Glomerular endothelial cell (primary cell): ENCODE measurements at places on chromosomes 6 and 20. TPM values are rescaled to one million over a fixed set of nuclear protein-coding genes. Genes with fewer than 3 reads are reported as not detected.

Gene SLC32A1
- total RNA-seq: not detected in 2 replicates

Gene SLC22A2
- not detected in 2 replicates for total RNA-seq

Gene ANKRD66
- total RNA-seq: not detected in 2 replicates

Gene HLA-DRB5
- total RNA-seq: 0.70 TPM in 1 of 2 replicates, not detected in the other

Gene CALHM6
- total RNA-seq: 0.68 and 1.1 TPM in 2 replicates

Gene MTO1
- 17.7 and 18.3 TPM in 2 replicates for total RNA-seq

Gene PROKR2
- not detected in 2 replicates for total RNA-seq

Gene C2
- not detected in 2 replicates for total RNA-seq

Gene RGS17
- 5.4 and 8.6 TPM in 2 replicates for total RNA-seq
